CD4-positive, alpha-beta T cell treated with Interleukin-4 for 4 hours (primary cell): ENCODE measurements at places on chromosomes 2 and 18.

- DNase-seq = no peak
Measured at GRCh38 chr18:44826418-44827259, 146.0 kb downstream of the SETBP1 start.

- no peak for DNase-seq
Measured at GRCh38 chr2:227180770-227181169, 16.3 kb downstream of the COL4A3 start.

GRCh38 chr2:41720331-41721251 is 327.2 kb upstream of the PKDCC start:
- DNase-seq = no peak

DNA sequence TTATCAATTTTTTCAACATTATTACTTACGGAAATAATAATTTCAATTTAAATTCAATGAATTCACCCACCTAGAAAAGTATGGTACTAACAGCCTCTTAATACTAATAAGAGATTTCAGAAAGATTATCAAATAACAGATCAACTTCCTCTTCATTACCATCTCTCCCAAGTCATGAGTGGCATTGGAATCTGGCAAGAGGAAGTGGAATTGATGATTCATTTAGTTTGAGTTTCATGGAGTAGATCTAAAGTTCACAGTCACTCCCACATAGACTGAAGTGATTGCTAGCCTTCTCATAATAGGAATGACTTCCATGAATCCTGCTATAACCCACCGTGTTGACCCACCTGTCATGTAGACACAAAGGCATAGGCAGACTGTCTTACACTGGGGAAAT is 77.7 kb upstream of the WDR75 start:
- DNase-seq = no peak

DNA sequence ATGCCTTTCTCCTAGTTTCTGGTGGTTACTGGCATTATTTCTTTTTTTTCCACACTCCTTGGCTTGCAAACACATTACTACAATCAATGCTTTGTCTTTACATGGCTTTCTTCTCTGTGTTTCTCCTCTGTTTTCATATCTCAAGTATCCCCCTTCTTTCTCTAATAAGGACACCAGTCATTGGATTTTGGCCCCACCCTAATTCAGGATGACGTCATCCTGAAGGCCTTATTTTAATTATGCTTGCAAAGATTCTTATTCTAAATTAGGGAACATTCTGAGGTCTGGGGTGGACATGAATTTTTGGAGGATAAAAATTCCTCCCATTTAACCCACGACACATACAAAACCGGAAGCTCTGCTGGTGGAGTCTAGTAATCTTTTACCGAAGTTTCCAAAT is 1556.6 kb downstream of the DPP10 start:
- DNase-seq = no peak

DNA sequence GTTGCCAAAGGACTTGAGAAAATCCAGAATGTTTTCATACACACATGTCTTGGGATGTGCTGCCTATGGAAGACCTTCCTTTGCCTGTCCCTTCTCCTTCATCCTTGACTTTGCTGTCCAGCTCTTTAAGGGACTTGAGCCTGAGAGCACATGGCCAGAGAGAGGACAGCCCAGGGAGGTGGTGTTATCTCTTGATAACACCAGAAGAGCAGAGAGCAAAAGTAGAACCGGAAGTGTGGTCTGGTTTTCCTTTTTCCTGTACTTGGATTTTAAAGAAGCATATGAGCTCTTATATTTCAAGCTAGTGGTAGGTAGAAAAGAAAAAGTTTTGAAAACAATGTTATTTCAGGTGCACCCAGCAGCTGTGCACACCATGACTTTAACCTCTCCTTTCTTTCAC is 94.1 kb upstream of the ZNF532 start:
- no peak for DNase-seq

GRCh38 chr2:28544922-28545589 is 49.2 kb downstream of the PLB1 start:
- peak; percentile 24 for DNase-seq

- DNase-seq = no peak
Measured at GRCh38 chr2:239291475-239292350, 109.1 kb downstream of the HDAC4 start.

GRCh38 chr18:60358516-60358915 is 14.1 kb downstream of the MC4R start:
- no peak for DNase-seq
